Calu3 (cell line): ENCODE measurements at places on chromosomes 3 and 15. TPM values are rescaled to one million over a fixed set of nuclear protein-coding genes. Genes with fewer than 3 reads are reported as not detected.

DNA sequence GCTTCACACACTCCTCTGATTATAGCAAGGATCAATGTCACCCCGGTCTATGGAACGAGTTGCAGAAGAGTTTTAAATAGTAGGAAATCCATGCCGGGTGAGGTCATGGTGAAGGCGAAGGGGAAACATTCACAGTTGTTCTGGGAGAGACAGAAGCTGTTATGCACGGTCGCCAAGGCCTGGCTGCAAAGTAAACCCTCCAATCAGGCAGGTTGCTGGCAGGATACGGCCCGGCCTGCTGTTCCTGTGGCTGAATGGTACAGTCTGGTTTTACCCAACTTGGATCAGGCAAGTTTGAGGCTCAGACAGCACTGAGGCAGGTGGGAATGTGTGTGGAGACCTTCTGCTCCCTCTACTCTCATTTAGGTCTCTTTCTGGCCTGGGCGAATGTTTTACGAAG lies 45.3 kb upstream of the ATP2B2 start:
- H3K4me1 ChIP-seq: no peaks in the 10 kb centered on the region
- H3K36me3 ChIP-seq: no peaks in the 10 kb centered on the region

- H3K4me1 ChIP-seq: no peaks in the 10 kb centered on the region
- H3K4me3 ChIP-seq: no peak overlapping the region
- DNase-seq: no peak
- H3K27me3 ChIP-seq: no peaks in the 10 kb centered on the region
- no peak overlapping the region for H3K27ac ChIP-seq
Observed at GRCh38 chr15:53128652-53129051, 338.5 kb upstream of the ONECUT1 start.

TRPM1 gene
- not detected in 2 replicates for total RNA-seq

DNA sequence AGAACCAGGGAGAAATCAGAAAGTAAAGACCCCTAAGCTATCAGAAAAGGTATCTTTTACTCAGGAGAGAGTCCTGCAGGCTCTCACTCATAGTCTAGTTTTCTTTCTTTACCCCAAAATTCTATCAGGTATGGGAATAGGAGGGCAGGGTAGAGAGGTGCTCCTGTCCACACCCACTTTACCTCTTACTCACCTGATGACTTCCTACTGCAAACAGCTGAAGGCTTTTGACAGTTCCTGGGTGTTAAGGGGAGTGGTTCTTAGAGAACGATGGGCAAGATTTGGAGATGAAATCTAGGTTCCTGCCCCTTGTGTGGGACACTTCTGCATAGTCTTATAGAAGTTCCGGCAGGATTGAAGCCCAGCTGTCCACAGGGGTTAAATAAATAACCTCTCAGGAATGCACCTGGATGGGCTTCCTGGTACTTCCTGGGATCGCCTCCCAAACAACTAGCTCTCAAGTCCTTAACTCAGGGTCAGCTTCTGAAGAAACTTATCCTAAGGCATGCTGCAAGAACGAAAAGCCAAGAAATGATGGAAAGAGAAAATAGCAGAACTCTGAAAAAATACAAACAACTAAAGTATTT lies 10.8 kb upstream of the TNFAIP8L3 start:
- no peak overlapping the region for H3K27ac ChIP-seq
- no peak overlapping the region for H3K4me3 ChIP-seq
- H3K4me1 ChIP-seq: no peaks in the 10 kb centered on the region
- DNase-seq: no peak

DNA sequence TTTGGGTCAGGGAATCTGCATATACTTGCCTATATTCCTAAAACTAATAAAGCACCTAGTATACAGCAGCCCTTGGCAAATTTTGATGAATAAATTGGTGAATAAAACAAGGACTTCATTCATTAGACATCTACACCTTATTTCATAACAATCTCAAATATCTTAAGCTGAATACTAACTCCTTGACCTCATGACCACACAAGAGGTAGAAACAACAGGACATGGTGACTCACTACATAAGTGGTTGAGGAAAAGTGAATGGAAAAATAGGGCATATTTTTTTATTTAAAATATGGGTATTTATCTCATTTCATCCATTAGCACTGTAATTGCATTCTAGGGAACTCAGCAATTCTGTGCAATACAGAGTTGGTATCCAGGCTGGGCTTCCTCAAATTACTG lies 7.8 kb upstream of the STAC start:
- no peaks in the 10 kb centered on the region for H3K36me3 ChIP-seq
- no peak for DNase-seq
- no peak overlapping the region for H3K27ac ChIP-seq
- H3K4me1 ChIP-seq: peaks cover 17% of the 10 kb centered on the region

DNA sequence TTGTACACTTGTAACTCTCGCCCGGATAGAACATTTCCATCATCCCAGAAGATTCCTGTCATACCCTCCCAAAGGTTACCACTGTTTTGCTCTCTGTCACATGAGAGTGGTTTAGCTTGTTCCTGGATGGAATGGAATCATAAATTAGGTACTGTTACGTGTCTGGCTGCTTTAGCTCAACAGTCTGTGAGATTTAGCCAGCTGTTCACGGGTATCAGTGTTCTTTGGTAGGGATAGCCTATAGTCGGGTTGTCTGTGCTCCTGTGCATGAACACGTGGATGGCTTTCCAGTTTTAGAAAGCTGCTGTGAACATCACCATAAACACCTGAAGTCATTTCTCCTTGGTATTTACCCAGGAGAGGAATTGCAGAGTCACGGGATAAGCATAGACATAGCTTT lies 58.2 kb upstream of the NR2C2 start:
- H3K4me3 ChIP-seq: no peak overlapping the region
- no peaks in the 10 kb centered on the region for H3K36me3 ChIP-seq
- H3K27ac ChIP-seq: no peak overlapping the region
- peaks cover 73% of the 10 kb centered on the region for H3K27me3 ChIP-seq

GRCh38 chr3:23004971-23005370 lies 198.2 kb upstream of the UBE2E2 start:
- H3K27me3 ChIP-seq: no peaks in the 10 kb centered on the region
- peaks cover 49% of the 10 kb centered on the region for H3K4me1 ChIP-seq
- H3K36me3 ChIP-seq: no peaks in the 10 kb centered on the region
- peak overlapping the region; percentile 44 for H3K27ac ChIP-seq

- DNase-seq: no peak
- H3K36me3 ChIP-seq: no peaks in the 10 kb centered on the region
- H3K27me3 ChIP-seq: peaks cover 33% of the 10 kb centered on the region
- no peaks in the 10 kb centered on the region for H3K4me1 ChIP-seq
Observed at GRCh38 chr3:121581691-121582090, 11.5 kb upstream of the FBXO40 start.

- H3K4me1 ChIP-seq: no peaks in the 10 kb centered on the region
- H3K4me3 ChIP-seq: no peak overlapping the region
- peak; percentile 65 for DNase-seq
- no peaks in the 10 kb centered on the region for H3K36me3 ChIP-seq
Observed at GRCh38 chr3:137121704-137122314, 164.0 kb downstream of the IL20RB start.

DNA sequence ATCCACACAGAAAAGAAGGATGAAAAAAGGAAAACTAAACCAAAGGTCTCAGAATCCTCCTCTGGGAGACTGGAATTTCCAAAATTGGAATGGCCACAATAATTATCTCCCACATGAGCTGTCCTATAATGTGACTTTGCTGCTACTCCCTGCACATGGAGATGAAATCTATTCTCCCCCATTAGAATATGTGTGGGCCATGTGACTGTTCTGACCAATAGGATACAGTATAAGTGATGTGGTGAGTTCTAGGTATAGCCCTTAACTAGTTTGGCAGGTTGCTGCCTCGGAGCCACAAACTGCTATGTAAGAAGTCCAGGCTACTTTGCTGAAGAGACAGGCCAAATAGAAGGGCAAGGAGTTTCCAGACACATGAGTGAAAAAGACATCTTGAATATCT lies 5.2 kb downstream of the TRIM59 start:
- H3K4me3 ChIP-seq: no peak overlapping the region
- H3K27me3 ChIP-seq: no peaks in the 10 kb centered on the region
- H3K27ac ChIP-seq: peak overlapping the region; percentile 56
- peaks cover 39% of the 10 kb centered on the region for H3K36me3 ChIP-seq

DNA sequence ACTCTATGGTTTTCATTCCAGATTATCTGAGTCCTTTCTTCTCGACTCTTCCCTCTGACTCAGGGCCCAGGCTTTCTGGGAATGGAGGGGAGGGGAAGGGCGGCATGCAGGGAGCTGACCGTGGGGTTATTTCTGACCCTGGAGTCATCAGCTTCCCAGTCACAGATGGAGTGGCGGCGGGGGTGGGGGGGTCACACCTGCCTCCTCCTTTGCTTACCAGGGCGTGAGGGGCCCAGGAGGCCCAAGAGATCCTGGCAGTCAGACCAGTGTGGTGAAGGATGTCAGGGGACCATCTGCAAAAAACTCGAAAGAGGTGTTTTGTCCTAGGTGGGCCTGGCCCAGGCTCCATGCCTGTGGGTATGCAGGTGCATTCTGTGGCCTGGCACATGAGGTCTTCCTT lies 996 bp upstream of the XIRP1 start:
- no peaks in the 10 kb centered on the region for H3K27me3 ChIP-seq
- no peak overlapping the region for H3K27ac ChIP-seq
- peaks cover 15% of the 10 kb centered on the region for H3K4me1 ChIP-seq
- no peak overlapping the region for H3K4me3 ChIP-seq
- DNase-seq: no peak
- H3K36me3 ChIP-seq: no peaks in the 10 kb centered on the region

ZBTB11 gene
- total RNA-seq: 34.8 and 36.5 TPM in 2 replicates

CELSR3 gene
- 24.9 and 28.5 TPM in 2 replicates for total RNA-seq

GLDN gene
- not detected in 2 replicates for total RNA-seq

- H3K27me3 ChIP-seq: peaks cover 37% of the 10 kb centered on the region
- no peak within 1 kb of the TSS for H3K27ac ChIP-seq
- no peaks in the 10 kb centered on the region for H3K36me3 ChIP-seq
- DNase-seq: no peak
- no peak within 1 kb of the TSS for H3K4me3 ChIP-seq
Observed at GRCh38 chr15:69014454-69014853, at the start of gene NOX5. TSS of gene NOX5 (plus strand) at chr15:69014695. CDS start at chr15:69014736, 41 bp downstream.

GRCh38 chr3:85360742-85361387 lies 402.1 kb downstream of the CADM2 start:
- H3K4me1 ChIP-seq: peaks cover 10% of the 10 kb centered on the region
- no peak overlapping the region for H3K27ac ChIP-seq
- peak; percentile 70 for DNase-seq
- H3K36me3 ChIP-seq: no peaks in the 10 kb centered on the region
- no peaks in the 10 kb centered on the region for H3K27me3 ChIP-seq
- no peak overlapping the region for H3K4me3 ChIP-seq
